SJSA1 (cell line): ENCODE measurements at places on chromosomes 12 and 14.

GRCh38 chr12:2380946-2381345 is 328.2 kb downstream of the CACNA1C start:
- no peak for DNase-seq

- no peak for DNase-seq
Measured at GRCh38 chr14:100775351-100775830, 48.7 kb downstream of the DLK1 start.

DNA sequence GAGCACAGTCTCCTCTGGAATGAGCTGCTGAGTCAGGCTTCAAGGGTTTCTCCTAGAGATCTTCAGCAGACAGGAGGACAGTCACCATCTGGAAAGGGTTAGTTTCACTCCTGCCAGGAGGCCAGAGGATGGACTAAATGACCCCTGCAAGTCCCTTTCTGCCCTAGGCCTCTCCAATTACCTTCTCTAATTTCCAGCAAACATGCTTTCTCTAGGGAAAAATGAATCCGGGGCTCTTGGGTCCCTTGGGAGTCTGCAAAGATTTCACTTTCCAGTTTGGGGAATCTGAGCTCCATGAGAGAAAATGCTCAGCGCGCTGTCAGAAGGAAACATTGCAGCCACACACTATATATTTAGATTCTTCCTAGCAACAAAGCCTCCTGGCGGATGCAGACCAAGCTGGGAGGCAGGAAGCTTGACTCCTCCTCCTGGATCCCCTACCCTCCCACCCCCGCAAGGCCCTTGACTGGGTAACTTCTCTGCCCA is 184.4 kb upstream of the CCND2 start:
- no peak for DNase-seq

- DNase-seq: peak; percentile 58
Measured at GRCh38 chr12:12718853-12719252, 1.7 kb downstream of the CDKN1B start.

GRCh38 chr14:44370727-44371126 is 136.4 kb downstream of the FSCB start:
- DNase-seq: no peak

- peak; percentile 49 for DNase-seq
Measured at GRCh38 chr14:75123991-75124390, 2.9 kb downstream of the NEK9 start.

DNA sequence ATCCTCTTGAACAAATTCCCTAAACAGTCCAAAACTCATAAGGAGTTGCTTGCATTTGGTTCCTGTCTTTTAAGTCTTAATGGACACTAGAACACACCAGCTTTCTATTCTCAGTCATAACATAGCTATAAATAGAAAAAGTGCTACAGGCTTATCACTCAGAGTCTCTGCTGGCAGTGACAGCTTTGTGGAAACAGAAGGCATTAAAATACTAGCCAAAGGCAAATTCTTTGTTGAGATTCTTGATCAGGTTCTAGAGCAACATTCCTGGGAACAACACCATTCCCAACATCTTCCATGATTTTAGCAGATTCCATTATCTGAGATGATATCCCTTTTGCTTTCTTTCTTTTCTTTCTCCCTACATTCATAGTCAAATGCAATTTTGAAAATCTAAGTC is 207.7 kb upstream of the PLEKHG7 start:
- DNase-seq: no peak

GRCh38 chr12:41795910-41796309 is 348.8 kb downstream of the GXYLT1 start:
- no peak for DNase-seq

DNA sequence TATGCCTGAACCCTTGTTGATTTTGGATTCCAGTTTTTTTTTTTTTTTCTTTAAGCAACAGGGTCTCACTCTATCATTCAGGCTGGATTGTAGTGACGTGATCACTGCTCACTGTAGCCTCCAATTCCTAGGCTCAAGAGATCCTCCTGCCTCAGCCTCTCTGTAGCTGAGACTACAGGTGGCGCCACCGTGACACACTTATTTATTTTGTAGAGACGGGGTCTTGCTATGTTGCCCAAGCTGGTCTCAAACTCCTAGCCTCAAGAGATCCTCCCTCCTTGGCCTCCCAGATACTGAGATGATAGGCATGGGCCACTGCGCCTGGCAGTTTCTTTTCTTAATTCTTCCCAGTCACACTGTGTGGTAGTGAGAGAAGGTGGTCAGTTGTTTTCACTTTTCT is 25.2 kb downstream of the ACADS start:
- no peak for DNase-seq

DNA sequence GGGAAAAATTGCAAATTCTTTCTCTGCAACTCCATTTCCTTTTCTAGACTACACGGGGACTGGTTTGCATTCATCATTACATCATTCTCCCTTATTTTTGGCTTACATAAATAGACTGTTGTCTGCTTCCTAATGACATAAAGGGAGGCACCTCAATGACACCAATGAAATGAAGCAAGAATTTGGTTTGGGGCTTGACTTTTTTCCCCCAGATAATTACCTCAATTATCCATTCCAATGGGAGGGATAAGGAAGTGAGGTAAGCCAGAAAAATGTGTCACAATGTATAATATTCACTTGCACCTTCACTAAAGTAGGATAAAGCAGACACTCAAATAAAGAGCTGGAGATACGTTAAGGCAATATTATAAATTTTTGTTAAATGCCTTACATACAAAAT is 240.6 kb upstream of the GRIP1 start:
- no peak for DNase-seq

DNA sequence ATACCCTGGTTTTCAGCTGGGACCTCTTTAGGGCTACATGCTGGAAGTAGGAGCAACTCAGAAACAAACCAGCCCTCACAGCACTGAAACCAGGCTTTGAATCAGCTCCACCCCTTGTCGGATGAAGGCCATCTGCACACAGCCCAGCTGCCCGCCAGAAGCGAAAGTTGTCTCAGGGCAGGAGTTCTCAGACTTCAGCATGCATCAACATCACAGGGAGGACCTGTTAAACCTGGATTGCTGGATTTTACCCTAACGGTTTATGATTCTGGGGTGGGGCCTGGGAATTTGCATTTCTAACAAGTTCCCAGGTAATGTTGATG is 10.9 kb downstream of the SYNDIG1L start:
- DNase-seq: no peak

DNA sequence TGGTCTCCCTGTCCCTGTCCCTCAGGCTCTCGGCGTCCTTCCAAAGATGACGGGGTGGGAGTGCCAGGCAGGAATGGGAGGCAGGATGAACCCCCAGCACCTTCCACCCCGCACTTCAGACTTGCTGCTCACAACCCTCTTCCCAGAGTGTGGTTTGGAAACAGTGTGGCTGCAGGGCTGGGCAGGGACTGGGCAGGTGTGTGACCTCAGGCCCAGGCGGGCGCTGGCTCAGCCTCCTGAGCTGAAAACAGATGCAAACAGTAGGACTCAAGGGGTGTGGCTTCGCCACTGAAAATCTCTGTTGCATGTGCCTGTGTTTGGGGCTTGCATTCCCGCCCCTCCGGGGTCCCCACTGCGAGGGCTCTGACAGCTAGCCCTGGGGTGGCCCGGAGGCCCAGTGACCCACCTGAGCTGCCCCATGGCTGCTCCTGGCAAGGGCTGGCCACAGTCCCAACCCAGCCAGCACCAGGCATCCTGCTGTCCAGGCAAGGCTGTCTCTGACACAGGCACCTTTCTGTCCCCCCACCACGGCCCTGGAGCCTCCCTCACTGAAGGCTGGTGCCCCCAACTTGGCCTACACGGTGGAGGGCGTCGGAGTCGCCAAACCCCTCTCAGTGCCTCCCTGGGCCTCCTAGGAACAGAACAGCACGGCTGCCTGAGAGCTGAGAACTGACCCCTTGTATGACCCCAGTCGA is 46.1 kb downstream of the BEGAIN start:
- DNase-seq: no peak

DNA sequence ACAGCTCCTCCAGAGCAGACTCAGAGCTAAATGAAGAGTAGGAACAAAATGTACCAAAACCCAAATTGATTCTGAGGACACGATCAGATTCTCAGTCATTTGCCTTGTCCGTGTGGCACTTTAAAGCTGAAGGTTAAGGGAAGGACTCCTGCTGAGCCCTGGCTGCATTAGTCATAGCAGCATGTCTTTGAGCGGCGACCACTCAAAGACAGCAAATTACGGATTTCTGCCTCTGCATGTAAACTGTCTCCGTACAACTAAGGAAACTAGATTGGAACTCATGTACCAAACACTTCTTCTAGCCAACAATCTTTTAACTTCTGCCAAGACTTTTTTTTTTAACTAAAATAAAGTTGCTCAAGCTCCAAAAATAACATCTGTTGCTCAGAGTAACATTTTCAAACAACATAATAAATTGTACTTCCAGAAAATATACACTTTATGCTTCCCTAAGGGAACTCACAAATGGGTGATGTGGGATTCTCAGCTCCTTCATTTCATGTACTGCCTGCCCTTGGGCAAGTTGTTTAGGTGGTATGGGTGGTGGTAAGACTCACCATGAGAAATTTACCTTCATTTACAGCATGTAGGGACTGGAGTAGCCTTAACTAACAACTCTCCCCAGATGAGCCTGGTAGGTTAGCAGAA is 56.1 kb downstream of the RERG start:
- no peak for DNase-seq

DNA sequence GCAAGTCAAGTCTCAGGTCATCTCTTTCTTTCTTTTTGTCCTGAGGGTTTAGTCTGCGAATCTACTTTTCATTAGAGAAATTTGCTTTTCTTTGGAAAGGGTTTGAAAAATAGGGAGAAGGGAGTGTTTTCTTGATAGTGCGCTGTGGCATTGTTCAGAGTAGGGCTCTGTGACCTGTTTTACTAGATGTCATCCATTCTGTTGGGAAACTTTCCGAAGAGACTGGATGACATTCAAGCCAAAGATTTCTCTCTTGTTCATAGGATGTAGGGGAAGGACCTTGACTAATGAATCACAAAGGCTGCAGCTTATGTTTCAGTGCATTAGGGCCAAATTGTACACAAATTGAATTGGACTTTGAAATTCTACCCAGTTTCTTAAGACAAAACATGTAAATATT is 14.7 kb downstream of the DLST start:
- DNase-seq: no peak

GRCh38 chr14:104984056-104984894 is 1.3 kb upstream of the CLBA1 start:
- no peak for DNase-seq

DNA sequence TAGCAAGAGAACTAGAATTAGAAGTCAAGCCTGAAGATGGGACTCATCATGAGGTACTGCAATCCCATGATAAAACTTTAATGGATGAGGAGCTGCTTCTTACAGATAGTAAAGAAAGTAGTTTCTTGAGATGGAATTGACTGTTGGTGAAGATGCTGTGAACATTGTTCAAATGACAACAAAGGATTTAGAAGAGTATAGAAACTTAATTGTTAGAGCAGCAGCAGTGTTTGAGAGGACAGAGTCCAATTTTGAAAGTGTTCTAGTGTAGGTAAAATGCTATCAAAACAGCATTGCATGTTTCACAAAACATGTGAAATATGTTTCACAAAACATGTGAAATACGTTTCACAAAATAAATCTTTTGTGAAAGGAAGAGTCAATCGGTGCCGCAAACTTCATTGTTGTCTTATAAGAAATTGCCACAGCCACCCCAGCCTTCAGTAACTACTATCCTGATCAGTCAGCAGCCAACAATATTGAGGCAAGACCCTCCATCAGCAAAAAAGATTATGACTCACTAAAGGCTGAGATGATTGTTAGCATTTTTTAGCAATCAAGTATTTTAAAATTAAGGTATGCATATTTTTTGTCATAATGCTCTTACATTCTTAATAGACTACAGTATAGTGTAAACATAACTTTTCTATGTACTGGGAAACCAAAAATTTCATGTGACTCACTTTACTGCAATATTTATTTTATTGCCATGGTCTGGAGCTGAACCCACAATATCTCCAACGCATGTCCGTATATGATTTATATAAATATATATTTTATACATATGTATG is 173.4 kb upstream of the BMP4 start:
- DNase-seq: no peak

DNA sequence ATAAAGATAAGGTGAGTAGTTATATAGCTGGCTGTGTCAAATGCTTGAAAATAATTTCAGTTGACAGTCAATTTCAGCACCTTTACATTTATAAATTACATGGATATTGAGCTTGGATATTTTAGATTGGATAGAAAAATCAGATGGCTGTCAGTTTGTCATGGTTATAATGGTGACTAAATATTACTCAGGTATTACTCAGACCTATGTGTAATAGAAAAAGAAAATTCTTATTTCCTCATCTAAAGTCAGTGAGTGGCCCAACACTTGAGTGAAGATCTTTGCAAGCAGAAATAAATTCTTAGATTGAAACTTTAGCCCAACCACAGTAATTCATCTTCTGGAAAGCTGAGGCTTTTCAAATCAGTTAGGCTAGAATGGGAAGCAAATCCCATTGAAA is 354.4 kb downstream of the NAV3 start:
- DNase-seq: no peak

- DNase-seq: no peak
Measured at GRCh38 chr14:99644723-99645544, at the start of gene HHIPL1. Gene HHIPL1, plus strand, starts transcription at chr14:99645129. Its CDS starts 79 bp downstream, at chr14:99645208.

GRCh38 chr12:85507456-85507855 is 227.4 kb downstream of the ALX1 start:
- no peak for DNase-seq

DNA sequence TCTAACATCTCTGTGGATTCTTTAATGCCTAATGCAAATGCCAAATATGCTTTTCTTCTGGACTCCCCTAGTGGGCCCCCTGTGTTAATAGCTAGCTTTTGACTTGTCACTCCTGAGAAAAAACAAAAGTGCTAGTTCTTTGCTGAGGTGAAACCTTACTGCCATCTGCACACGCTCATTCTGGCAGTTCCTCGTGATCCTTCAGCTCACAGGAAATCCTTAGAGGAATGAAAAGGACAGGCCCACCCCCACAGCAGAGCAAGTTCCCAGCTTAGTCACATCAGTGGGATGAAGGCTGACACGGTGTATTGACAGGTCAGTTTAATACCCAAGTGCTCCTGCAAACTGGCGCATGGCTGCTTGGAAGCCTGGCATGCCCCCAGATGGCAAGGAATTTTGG is 165.1 kb upstream of the ATP2B1 start:
- DNase-seq: peak; percentile 68

DNA sequence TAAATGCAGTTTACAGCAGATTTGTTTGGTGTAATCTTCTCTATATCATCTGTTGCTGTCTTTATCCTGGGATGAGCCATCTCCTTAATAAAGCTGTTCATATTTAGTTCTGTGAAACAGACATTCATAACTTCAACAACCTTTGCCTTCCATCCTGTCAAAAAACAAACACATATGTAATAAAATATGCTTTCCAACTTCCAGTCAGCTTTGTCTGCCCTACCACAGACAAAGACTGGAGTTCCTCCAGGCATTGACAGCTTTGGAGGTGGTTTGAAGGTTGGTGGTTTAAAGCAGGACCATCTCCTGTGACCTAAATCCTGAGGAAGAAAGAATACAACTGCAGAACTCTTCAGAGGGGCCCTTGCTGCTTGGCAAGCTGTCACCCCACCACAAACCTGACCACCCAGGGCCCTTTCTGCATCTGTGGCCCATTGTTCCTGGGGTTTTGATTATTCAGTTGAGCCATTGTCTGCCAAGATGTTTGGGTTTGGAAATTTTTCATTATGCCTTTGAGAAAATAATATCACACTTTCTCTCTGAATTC is 28.2 kb upstream of the PTGR2 start:
- DNase-seq: peak; percentile 69
